T-helper 17 cell (primary cell): ENCODE measurements at places on chromosomes 5 and 9. TPM values are rescaled to one million over a fixed set of nuclear protein-coding genes. Genes with fewer than 3 reads are reported as not detected.

GRCh38 chr5:82992646-82993045 is 84.5 kb downstream of the TMEM167A start:
- no peaks in the 10 kb centered on the region for H3K4me1 ChIP-seq
- no peak for DNase-seq
- no peaks in the 10 kb centered on the region for H3K36me3 ChIP-seq
- no peak overlapping the region for H3K4me3 ChIP-seq
- no peak overlapping the region for H3K27ac ChIP-seq
- no peaks in the 10 kb centered on the region for H3K27me3 ChIP-seq

GRCh38 chr5:7894860-7895259 is 25.9 kb downstream of the MTRR start:
- peaks cover 10% of the 10 kb centered on the region for H3K4me1 ChIP-seq
- peaks cover 15% of the 10 kb centered on the region for H3K36me3 ChIP-seq
- no peaks in the 10 kb centered on the region for H3K27me3 ChIP-seq
- H3K4me3 ChIP-seq = no peak overlapping the region

GRCh38 chr5:93930098-93930497 is 188.7 kb upstream of the POU5F2 start:
- DNase-seq = no peak
- H3K36me3 ChIP-seq = peaks cover 2% of the 10 kb centered on the region
- no peak overlapping the region for H3K4me3 ChIP-seq

GRCh38 chr9:94666364-94667099 is 27.2 kb upstream of the FBP1 start:
- no peak for DNase-seq
- H3K4me3 ChIP-seq = no peak overlapping the region
- peaks cover 8% of the 10 kb centered on the region for H3K4me1 ChIP-seq
- peaks cover 29% of the 10 kb centered on the region for H3K27me3 ChIP-seq

DNA sequence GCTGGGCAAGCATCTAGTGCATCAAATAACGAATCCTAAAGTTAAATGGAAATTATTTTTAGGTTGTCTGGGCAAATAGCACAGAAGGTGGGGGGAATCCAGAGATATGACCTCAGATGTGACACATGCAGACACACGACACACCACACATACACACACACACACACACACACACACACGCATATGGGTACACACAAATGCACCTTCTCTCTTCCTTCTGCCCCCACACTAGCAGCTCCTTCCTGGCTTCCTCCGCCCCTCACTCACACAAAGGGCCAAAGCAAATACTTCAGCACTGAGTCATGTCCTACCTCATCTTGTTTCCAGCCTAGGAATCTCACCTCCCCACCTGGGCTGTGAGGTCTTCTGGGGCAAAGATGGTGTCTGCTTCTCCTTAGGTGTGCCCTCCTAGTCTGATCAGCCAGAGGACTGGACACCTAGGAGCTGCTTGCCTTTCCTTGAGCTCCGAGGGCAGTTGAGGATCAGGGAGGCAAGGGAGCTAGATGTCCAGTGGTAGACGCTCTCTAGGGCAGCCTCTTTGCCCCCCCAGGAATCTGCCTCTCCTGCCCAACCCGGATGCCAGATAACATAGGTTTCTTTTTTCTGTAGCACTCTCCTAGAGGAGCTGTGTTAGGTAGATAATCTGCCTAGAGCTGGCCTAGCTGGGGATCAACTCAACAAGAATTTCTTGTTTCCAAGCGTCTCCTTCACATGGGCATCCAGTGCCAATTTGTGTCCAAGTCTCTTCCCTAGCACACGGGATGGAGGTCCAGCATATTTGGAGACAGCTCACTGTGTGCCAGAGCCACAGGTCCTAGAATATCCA is 14.3 kb upstream of the JADE2 start:
- H3K27me3 ChIP-seq = no peaks in the 10 kb centered on the region
- no peak overlapping the region for H3K4me3 ChIP-seq
- peak overlapping the region; percentile 67 for H3K27ac ChIP-seq
- H3K4me1 ChIP-seq = peaks cover 3% of the 10 kb centered on the region

GRCh38 chr5:90093751-90094485 is 315.6 kb downstream of the CETN3 start:
- no peaks in the 10 kb centered on the region for H3K27me3 ChIP-seq
- H3K36me3 ChIP-seq = no peaks in the 10 kb centered on the region
- no peak overlapping the region for H3K4me3 ChIP-seq
- DNase-seq = no peak

- no peaks in the 10 kb centered on the region for H3K27me3 ChIP-seq
- H3K36me3 ChIP-seq = peaks cover 5% of the 10 kb centered on the region
- no peak for DNase-seq
- H3K4me3 ChIP-seq = peak overlapping the region; percentile 31
- H3K4me1 ChIP-seq = peaks cover 49% of the 10 kb centered on the region
These were observed 40.5 kb downstream of the C9orf50 start for GRCh38 chr9:129580211-129580915.

GRCh38 chr5:96624596-96624995 is 37.6 kb upstream of the CAST start:
- H3K4me3 ChIP-seq = no peak overlapping the region
- no peak for DNase-seq
- H3K4me1 ChIP-seq = peaks cover 22% of the 10 kb centered on the region
- peaks cover 5% of the 10 kb centered on the region for H3K27me3 ChIP-seq

- peaks cover 2% of the 10 kb centered on the region for H3K36me3 ChIP-seq
- no peak for DNase-seq
- no peak overlapping the region for H3K27ac ChIP-seq
- no peaks in the 10 kb centered on the region for H3K27me3 ChIP-seq
- H3K4me3 ChIP-seq = no peak overlapping the region
These were observed 51.2 kb downstream of the SAR1B start for GRCh38 chr5:134581241-134581981.

Gene NHP2
- total RNA-seq = 62.4 TPM

Gene PCDHGA5
- total RNA-seq = not detected

Gene MARCOL
- total RNA-seq = not detected

Gene CERT1
- total RNA-seq = 29.9 TPM

Gene PDE8B
- not detected for total RNA-seq
